ENCODE measurements at places on chromosomes 1 and 21.

GRCh38 chr1:248757784-248758195 lies 2.2 kb upstream of the LYPD8 start:
- no peak for DNase-seq

GRCh38 chr1:201792534-201793305 lies 36.2 kb upstream of the IPO9 start:
- peak; percentile 11 for DNase-seq

GRCh38 chr1:68332041-68332440 lies 99.7 kb upstream of the WLS start:
- no peak for DNase-seq

- no peak for DNase-seq
These were observed 49.7 kb downstream of the TRABD2B start for GRCh38 chr1:47947531-47947930.

DNA sequence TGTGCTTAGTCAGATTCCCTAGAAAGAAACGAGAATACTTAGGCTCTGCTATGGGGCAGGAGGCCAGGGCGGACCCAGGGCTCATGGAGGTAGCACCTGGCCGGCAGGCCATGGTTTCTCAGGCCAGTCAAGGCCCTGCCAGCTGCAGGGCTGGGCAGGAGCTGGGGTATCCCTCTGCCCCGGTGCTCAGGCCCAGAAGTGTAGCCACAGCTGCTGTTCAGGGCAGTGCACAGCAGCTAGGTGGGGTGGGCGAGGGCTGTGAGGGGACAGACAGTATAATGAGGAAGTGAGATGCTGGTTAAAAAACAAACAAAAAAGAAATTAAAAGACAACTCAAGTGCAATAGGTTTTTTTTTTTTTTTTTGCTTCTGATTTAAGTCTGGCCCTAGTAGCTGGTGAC lies 34.0 kb upstream of the EDN2 start:
- no peak for DNase-seq

GRCh38 chr1:213325482-213325881 lies 274.4 kb downstream of the RPS6KC1 start:
- no peak for DNase-seq

- DNase-seq = no peak
These were observed 36.8 kb upstream of the TENT5C start for GRCh38 chr1:117568999-117569398.

- DNase-seq = no peak
These were observed 5.8 kb upstream of the MMEL1 start for GRCh38 chr1:2638466-2639115.

DNA sequence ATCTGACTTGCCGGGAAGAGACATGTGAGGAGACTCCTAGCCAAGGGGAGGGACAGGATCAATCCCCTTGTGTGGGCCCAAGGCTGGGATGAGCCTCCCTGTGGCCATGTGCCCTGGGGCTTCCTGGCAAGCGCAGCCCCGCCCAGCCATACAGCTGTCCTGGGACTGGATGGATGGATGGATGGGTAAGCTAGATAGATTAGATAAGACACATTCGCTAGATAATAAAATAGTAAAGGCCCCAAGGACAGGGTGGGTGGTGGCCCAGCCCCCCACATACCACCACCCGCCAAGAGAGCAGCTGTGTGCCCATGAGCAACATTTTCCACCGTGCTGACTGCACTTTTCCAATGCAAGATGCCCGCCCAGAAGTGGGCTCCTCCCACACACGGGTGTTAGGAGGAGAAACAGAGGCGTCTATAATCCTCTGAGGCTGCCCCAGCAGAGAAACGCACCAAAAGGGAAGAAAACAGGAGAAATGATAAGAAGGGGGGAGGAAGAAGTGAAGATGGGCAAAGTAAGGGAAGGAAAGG lies 25.1 kb downstream of the ZBTB17 start:
- peak; percentile 82 for DNase-seq

GRCh38 chr21:41717573-41718330 lies 49.1 kb downstream of the RIPK4 start:
- no peak for DNase-seq

DNA sequence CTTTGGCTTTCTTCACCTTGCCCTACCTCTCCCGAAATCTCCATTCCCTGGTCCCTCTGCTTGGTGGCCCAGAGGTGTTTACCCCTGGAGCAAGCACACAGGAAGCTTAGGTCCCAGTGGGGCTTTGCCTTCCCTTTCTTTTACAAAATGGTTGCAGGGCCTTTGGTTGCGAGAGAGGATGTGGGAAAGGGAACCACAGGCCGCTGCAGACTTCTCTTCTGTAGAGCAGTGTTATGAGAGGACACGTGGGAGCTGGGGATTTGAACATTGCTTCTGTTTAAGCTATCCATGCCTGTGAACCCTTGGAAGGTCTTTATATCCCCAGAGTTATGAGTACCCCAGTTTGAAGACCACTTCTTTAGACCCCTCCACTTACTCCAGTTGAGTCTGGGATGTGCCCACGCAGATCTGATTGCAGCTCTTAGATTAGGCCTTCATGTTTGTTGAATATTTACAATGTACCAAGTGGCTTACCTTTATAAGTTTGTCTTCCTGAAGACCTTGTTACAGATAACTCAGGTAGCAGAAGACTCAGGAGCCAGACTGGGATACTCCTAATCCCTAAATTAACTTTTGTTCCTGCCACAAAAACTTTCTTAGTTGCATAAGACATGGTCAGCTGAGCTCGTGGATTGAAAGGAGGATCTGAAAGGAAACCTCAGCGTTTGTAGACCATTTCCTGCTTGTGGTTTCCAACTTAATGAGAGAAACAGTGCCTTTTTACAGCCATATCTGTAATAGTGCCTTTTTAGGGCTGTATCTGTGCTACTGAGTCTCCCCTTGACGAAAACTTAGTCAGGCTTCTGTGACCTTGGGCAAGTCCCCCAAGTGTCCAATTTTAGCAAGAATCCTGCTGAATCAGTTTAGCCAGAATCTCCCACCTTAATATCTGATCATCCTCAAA lies 21.9 kb upstream of the IVNS1ABP start:
- no peak for DNase-seq

DNA sequence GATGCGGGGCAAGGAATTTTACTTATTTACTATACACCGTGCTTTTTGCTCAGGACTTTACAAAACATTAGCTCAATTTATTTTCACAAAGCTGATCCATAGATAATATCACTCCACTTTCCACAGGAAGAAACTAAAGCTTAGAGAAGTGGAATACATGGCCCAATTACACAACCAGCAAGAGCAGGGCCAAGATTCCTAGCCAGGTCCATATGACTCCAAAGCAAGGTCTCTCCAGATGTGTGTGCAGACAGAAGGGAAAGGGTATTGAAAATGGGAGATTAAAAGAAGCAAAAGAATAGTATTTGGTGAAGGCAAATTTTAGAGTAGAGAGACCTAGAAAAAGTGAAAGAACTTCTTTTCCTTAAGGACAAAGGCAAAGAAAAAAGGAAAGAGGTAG lies 30.4 kb downstream of the RGS8 start:
- DNase-seq = no peak

GRCh38 chr1:54252371-54252936 lies 52.5 kb downstream of the MRPL37 start:
- DNase-seq = no peak

DNA sequence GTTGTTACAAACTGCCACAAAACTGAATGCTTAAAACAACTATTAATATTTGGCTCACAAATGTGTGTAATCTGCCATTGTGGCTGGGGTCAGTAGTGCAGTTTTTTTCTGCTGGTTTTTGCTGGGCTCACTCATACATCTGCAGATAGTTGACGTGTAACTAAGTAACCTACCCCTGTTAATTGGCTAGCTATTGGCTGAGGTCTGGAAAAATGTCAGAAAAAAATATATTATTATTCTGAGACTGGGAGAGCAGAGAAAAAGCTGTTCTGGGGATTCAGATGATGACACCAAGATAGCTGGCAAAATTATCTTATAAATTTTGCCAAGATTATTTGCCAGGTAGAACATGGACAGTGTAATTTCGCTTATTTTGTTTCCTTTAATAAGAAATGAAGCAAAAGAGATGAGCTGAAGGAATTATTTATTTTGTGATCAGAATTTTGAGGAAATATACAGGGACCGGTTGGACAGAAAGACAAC lies 616.1 kb upstream of the ADAMTS5 start:
- no peak for DNase-seq

- DNase-seq = no peak
These were observed 9.3 kb downstream of the PSMG1 start for GRCh38 chr21:39173716-39174680.

DNA sequence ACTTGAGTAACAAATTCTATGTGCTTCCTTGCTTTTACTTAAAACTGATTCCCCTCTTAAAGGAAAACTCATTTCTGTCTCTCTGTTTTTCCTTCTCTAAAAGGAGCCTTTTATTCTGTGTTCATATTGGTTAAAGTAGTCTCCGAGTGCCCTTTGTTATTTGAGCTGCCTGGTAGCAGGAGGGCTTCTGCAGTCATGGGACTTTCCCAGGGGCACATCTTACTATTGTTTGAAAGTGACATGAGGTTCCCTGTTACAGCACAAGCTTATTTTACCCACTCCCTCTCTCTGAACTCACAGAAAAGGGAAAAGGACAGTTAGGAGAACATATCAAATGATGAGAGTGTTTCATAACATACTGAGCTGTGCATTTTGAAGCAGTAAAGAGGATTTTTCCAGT lies 58.1 kb upstream of the ANGPTL1 start:
- DNase-seq = no peak

DNA sequence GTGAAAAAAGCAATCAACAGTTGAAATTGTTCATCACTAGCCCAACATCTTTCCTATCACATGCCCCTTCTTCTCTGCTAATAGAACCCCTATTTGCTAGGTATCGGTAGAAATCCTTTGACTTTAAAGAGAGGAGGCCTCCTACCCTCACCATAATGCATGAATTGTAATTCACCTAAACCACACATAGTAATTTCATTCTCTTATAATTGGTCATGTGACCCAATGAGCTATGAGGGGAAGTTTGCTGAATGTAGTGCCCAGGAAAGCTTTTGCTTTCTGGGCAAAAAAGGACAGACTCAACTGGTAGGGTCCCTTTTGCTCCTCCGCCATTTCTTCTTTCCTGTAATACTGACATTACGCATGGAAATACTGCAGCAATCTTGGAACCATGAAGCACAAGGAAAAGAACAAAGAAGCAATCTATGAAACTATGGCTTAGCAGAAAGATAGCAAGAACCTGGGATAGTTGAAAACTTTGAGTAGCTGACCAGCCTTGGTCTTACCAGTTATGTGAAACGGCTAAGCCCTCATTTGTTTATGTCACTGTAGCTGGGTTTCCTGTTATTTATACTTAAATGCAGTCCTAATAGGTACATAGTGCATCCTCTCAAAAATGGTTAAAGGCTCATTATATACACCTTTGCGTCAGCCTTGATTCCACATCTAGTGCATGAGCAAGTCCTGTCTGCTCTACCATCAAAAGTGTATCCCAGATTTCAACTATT lies 10.2 kb upstream of the CHI3L2 start:
- DNase-seq = no peak

DNA sequence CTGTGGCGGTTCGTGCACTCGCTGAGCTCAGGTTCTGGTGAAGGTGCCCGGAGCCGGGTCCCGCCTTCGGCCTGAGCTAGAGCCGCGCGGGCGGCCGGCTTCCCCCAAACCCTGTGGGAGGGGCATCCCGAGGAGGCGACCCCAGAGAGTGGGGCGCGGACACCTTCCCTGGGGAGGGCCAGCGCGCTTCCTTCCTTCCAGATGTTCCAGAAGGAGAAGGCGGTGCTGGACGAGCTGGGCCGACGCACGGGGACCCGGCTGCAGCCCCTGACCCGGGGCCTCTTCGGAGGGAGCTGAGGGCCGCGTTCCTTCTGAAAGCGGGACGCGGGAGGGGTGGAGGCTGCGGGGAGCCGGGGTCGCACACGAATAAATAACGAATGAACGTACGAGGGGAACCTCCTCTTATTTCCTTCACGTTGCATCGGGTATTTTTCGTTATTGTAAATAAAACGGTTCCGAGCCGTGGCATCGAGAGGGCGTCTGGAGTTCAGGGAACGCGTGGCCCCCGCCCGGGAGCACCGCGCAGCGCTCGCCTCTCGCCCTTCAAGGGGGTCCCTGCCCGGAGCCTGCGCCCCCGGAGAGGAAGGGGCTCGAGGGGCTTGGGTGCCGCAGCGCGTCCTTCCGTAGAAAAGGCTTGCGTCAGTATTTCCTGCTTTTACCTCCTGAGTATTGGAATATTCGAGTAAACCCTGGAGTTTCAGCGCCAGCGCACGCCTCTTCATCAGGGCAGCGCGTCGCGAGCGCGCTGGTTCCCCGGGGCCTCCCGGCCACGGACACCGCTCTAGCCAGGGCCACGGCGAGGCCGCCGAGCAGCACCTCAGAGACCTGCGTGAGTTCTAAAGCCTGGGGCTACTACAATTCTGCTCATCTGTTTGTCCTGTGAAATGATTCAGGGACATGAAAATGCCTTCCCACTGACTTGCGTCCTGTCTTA lies 11.5 kb downstream of the YBEY start:
- no peak for DNase-seq

DNA sequence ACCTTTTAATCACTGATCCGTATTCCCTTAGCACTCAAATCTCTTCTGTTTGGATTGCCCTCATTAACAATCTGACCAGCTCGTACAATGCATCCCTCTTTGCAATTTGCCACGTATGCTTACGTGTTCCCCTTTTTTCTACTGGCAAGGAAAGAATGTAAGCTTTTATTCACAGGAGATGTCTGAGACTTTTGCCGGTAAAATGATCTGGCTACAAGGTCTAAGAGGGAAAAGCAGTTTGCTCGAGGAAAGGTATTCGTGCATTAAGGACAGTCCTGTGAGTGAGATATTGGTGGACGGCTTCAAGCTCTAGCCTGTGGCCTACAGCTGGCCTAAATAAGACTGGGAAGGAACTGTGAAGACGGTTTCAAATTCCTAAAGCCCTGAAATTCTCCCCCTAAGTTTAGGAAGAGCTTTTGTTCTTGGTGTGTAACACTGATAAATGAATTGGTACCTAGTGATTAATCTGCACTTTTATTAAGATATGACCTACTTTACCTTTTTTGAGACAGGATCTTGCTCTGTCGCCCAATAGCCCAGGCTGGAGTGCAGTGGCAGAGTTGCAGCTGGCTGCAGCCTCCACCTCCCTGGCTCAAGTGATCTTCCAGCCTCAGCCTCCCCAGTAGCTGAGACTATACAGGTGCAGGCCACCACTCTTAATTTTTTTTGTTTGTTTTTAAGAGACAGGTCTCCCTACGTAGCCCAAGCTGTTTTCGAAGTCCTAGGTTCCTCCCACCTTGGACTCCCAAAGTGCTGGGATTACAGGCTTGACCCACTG lies 895 bp upstream of the UBR4 start:
- no peak for DNase-seq

GRCh38 chr1:167666416-167666815 lies 36.4 kb downstream of the RCSD1 start:
- DNase-seq = no peak

GRCh38 chr21:45874716-45875415 lies 106.7 kb upstream of the COL6A1 start:
- DNase-seq = no peak

DNA sequence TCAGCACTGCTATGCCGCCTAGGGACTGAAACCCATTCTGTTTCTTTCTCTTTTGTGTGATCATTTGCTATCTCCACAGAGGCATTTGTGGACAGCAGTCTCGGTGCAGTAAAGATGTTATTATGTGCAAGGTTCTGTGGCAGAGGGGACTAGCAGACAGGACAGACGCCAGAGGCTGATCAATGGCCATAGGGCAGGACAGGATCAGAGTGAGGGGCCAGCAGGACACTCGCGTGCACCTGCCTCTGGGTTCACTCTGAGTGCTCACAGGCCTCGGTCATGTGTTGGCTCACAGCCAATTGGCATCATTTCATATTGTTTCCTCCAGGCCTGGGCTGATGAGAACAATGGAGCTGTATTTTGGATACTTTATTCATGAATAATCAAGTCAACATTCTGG lies 212.6 kb downstream of the TGFB2 start:
- DNase-seq = no peak

Data from stimulated activated CD4-positive, alpha-beta T cell treated with anti-CD3 and anti-CD28 coated beads, TNF-alpha, amount 100 ng/mL, for 48 hours (primary cell).